ENCODE measurements at places on chromosomes 1 and 21.

DNA sequence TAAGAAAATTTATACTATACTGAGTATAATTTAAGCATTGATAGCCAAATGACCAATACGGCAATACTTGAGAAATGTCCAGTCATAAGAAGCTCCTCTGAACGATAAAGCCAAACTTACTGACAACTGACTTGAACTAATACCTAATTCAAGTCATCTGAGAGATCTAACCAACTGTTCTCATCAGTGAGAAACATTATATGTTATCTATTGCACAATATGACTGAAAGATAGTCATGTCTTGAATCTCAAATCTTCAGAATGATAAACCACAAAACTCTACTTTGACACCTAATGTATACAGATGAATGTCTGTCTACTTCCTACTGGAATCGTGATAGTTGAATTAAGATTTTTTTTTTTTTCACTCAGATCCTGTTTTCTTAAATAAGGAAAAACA, 39.0 kb downstream of the APP start:
- no peak for DNase-seq

DNA sequence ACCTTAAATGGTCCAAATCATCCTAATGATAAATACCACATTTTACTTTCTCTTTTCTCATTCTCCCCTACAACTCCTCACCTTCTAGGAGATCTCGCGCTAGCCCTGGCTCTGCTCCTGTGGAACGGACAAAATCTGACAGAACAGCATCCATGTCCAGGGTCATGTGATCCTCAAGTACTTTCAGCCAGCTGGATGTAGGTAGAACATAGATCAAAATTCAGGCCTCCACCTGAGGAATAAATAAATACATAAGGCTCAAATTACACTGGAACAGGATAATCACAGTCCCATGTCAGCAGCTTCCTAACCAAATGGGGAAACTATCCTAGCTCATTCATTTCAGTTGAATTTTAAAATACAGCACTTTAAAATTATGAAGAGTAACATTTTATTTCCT, 33.2 kb downstream of the OTUD7B start:
- no peak for DNase-seq

- DNase-seq = no peak
Observed at GRCh38 chr1:91619881-91620280, 119.2 kb downstream of the CDC7 start.

GRCh38 chr1:113949007-113949406, 19.9 kb downstream of the HIPK1 start:
- no peak for DNase-seq

GRCh38 chr21:44890961-44891541, 17.6 kb upstream of the PTTG1IP start:
- DNase-seq = no peak

DNA sequence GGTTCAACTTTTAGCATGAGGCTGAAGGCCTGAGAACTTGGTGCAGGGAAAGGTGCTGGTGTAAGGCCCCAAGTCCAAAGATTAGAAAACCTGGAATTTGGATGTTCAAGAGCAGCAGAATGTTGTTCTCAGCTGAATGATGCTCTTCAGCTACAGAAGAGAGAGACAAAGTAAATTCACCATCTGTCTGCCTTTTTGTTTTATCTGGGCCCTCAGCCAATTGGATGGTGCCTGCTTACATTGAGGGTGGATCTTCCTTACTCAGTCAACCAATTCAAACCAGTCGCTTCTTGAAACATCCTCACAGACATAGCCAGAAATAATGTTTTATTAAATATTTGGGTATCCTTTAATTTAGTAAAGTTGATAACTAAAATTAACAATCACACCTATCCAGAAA, 748.2 kb upstream of the ADAMTS5 start:
- no peak for DNase-seq

DNA sequence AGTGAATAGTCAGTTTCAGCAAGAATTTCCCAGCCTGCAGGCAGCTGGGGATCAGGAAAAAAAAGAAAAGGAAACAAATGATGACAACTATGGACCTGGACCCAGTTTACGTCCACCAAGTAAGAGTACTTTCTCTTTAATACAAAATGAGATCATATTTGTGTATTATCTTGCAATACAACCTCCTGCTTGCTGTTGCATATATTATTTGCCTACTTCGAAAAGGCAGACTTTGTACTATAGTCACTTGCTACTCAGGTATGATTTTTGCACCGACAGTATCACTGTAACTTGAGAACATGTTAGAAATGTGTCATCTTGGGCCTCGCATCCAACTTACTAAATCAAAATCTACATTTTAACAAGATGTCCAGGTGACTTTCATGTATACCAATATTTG, 30.4 kb downstream of the PRRC2C start:
- no peak for DNase-seq

GRCh38 chr1:30146448-30146847, 576.9 kb downstream of the MATN1 start:
- no peak for DNase-seq

GRCh38 chr1:23643736-23644554, 47.7 kb upstream of the RPL11 start:
- no peak for DNase-seq

- no peak for DNase-seq
Observed at GRCh38 chr21:26973226-26973625, 6.3 kb upstream of the ADAMTS5 start.

DNA sequence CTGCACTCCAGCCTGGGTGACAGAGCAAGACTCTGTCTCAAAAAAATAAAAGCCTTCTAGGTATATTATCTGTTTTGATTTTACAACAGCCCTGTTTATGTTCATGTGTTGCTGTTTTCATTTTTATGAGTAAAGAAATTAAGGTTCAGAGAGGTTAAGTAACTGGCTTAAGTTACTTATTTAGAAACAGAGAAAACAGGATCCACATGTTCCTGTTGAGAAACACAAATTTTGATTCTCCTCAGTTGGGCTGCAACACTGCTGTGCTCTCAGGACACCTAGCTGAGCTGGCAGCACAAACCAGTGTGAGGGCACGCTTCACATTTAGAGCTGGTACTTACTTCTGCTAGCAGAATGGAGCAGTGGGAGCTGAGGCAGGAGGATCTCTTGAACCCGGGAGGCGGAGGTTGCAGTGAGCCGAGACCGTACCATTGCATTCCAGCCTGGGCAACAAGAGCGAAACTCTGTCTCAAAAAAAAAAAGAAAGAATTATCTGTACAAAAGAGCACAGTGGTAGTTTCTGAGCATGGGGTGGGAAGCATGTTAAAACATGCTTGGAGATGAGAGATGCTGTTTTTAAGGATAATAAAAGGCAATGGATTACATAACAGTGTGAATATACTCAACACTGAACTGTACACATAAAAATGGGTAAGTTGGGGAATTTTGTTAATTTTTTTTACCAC, 2.4 kb downstream of the SPRTN start:
- DNase-seq = no peak

- DNase-seq = no peak
Observed at GRCh38 chr21:40433538-40433937, 413.4 kb downstream of the DSCAM start.

GRCh38 chr1:196183941-196184340, 424.3 kb downstream of the KCNT2 start:
- no peak for DNase-seq

DNA sequence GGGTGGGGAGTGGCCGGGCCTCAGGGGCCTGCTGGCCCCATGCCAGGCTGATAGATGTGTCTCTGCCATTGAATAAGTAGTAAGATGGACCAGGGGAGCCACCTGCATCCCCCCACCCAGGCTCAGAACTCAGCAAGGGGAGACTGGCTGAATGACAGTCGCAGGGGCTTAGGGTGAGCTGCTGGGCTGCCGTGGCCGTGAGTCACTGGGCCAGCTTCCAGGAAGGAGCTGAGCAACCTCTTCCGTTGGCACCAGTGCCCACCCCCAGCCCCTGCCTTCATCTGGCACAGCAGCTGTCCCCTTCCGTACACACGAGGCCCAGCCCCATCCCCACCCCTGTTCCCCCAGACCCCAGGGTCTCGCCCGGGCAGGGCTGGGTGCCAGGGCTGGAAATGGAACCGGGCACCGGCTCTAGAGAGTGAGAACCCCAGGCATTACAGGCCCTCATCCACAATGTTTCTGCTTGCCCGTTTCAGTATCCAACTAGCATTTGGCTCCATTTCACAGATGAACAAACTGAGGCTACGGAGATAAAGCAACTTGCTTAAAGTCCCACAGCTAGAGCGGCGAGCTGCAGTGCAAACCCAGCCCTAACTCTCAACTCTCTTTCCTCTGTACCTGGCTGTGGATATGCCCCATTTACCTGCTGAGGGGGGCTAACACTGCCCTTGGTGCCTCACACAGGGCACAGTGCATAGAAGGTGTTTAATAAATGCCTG, 10.2 kb downstream of the WNT4 start:
- no peak for DNase-seq

DNA sequence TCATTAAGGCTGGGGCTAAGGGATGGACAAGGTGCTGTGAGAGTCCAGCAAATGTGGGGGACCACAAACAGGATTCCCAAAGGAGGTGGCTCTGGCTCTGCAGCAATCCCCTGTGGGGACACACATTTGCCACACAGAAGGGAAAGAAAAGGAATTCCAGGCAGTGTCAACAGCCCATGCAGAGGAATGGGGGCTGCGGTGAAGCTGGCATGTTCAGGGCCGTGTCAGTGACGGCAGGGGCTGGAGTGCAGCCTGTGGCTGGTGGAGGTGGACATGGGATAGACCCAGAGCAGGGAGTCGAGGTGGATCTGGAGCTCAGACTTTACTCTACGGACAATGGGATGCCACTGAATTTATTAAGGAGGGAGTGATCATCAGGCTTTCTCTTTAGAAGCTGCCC, 183.2 kb downstream of the TRABD2B start:
- DNase-seq = no peak

GRCh38 chr1:75170981-75171380, 36.8 kb downstream of the LHX8 start:
- no peak for DNase-seq

- DNase-seq = no peak
Observed at GRCh38 chr1:108691128-108691941, 775 bp upstream of the PRPF38B start.

GRCh38 chr1:235648954-235649367, 623 bp downstream of the GNG4 start:
- peak; percentile 55 for DNase-seq

Data from CD4-positive, alpha-beta T cell treated with Interleukin-4 for 4 hours (primary cell).